ACHN (cell line): ENCODE measurements at places on chromosomes 11 and 22.

- DNase-seq: no peak
These were observed 2.1 kb upstream of the AHNAK start for GRCh38 chr11:62548545-62549335.

GRCh38 chr22:27676545-27677213 is 124.9 kb downstream of the MN1 start:
- no peak for DNase-seq

- peak; percentile 66 for DNase-seq
These were observed 3.3 kb downstream of the FGF19 start for GRCh38 chr11:69700278-69701140.

GRCh38 chr11:107249054-107249453 is 208.6 kb downstream of the CWF19L2 start:
- DNase-seq: no peak

- DNase-seq: no peak
These were observed 28.4 kb downstream of the KCNJ4 start for GRCh38 chr22:38426628-38427027.

DNA sequence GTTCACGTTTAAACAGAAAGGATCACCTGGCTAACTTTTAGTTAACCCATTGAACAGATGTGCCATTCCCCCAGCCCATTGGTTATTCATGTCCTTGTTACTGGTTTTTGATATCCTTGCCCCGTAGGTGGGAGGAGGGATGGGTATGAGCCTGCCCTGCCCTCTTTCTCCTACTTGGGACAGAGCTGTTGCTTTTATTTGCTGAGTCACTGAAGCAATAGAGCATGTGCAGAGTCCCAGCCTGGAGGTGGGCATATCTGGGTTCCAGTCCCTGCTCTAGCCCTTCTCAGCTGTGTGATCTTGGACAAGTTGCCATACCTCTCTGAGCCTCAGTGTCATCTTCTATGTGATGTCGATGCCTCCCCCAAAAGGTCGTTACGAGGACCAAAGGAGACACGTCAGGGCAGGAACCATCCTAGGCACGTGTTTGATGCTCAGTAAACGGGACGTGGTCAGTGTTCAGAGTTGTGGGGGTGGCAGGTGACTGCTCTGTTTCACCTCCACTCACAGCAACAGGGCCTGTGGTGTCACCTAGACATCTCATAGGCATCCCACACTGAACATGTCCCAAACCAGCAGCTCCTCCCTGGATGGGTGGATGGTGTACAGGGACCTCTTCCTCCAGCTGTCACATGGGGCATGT is 61.0 kb downstream of the BMAL1 start:
- DNase-seq: peak; percentile 75

DNA sequence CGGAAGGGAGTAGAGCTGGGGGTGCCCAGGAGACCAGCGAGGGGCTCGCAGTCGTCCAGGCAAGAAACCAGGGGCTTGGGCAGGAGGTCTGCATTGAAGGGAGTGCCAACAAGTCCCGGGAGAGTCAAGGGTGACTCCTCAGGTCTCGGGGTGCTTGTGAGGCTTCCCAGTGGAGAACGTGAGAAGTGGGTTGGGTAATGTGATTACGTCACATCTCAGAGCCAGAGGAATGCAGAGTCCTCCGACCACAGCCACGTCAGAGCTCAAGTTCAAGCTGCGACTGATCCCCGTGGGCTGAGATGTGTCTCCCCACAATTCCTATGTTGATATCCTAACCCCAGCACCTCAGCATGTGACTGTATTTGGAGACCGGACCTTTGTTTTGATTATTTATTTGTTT is 89.7 kb upstream of the SHANK2 start:
- DNase-seq: no peak

DNA sequence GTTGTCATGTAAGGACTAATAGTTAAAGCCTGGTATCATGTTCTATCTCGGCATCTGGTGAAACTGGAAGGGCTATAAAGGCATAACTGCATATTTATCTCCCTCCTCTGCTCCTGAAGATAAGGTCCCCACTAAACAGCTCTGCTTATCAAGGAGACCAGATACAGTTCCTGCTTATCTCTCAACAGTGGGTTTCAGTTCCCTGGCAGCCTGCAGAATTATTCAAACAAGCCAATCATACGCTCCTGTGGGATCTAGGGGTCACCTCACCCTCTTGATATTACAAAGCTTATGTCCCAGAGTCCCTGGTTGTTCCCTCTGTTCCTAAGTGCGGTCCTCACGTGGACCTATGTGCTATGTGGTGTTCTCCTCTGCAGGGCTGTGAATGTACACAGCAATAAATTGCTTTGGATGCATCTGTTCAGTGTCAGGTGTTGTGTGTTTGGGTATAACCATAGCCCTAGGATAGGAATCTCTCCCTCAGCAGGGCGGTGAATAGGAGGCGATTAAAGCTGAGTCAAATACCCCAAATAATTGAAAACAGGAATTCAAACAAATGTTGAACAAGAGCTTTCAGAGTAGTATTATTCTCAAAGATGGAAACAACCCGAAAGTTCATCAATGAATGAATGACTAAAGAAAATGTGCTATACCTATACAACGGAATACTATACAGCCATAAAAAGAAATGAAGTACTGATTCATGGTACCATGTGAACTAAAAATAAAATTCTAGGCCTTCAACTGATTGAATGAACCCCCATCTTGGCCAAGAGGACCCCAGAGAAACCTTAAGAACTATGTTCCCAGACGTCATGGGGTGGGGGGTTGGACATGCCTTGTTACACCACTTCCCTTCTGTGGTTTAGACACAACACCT is 3.1 kb upstream of the OOSP4A start:
- no peak for DNase-seq
